Activated effector memory CD4-positive, alpha-beta T cell treated with Interleukin-2 at 50 U/mL for 16 hours (primary cell): ENCODE measurements at places on chromosomes 12 and 14.
A peak's percentile ranks its signal among the peaks of the same experiment; 100 is the strongest.

DNA sequence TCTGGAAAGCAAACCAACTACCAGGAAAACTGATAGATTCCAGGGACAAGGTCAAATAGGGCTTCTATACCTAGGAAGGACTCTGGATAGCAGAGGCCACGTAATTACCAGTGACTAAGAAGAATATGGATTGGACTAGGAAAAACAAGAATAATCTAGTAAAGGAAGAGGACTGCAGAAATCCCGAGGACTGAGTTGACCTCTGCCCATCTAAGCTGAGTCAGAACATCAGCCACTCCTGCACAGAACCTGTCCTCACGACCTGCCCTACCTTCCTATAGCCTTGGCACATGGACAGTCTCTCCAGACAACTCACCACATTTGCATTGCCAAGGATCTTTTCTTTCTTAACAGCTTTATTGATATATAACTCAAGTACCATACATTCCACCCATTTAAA is 2.3 kb downstream of the OR6J1 start:
- no peak for DNase-seq

DNA sequence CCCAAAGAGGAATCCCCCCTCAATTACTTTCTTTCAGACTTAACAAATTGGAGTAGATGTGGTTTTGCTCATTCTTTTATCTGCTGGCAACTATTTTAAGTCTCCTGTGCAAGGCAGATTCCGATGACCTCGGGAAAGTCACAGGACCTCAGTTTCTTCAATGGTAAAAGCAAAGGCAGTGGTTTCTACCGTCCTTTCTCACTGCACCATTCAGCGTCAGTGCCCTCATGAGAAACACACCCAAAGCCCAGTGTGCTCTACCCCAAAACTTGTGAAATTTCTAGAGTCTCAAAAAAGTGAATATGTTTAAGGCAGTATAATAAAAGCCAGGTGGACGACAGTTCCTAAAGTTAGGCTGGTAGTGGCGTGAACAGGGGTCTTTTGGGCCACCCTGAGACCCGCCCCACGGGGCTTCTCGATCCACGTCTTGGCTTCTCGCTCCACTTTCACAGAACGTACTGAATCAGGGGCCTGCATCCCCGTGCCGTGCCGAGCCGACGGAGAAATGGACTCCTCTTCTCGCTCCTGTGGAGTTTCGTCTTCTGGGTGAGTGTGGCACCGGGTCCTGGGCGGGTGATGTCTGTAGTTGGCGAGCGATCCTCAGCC is 1.3 kb upstream of the ARHGAP5 start:
- no peak for DNase-seq

DNA sequence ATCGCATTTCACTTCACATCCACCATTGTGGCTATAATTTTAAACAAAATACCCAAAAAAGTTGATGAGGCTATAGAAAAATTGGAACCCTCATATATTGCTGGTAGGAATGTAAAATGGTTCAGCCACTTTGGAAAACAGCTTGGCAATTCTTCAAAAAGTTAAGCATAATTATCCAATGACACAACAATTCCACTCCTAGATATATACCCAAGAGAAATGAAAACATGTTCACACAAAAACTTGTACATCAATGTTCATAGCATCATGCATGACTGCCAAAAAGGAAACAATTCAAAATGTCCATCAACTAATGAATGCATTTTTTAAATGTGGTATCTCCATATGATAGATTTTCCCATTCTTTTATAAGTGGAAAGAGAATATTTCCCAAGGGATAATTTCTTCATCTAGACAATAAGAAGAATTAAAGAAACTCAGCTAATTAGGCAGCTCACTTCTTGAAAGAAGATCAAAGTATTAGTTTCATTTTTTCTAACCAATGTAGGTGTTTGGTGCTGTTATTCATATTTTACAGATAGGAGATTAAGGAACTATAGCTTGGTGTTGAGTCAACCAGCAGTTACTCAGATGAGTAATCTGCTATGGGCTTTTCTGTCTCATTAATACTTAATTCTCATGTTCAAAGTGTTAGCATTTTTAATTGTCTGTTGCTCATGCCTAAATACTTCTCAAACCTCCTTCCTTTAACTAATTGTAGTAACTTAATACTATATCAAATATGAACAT is 32.8 kb downstream of the YEATS4 start:
- DNase-seq, result no peak

- DNase-seq, result no peak
Measured at GRCh38 chr12:53712059-53712643, 15.1 kb downstream of the CALCOCO1 start.

GRCh38 chr14:56903304-56903969 is 93.2 kb upstream of the OTX2 start:
- no peak for DNase-seq

DNA sequence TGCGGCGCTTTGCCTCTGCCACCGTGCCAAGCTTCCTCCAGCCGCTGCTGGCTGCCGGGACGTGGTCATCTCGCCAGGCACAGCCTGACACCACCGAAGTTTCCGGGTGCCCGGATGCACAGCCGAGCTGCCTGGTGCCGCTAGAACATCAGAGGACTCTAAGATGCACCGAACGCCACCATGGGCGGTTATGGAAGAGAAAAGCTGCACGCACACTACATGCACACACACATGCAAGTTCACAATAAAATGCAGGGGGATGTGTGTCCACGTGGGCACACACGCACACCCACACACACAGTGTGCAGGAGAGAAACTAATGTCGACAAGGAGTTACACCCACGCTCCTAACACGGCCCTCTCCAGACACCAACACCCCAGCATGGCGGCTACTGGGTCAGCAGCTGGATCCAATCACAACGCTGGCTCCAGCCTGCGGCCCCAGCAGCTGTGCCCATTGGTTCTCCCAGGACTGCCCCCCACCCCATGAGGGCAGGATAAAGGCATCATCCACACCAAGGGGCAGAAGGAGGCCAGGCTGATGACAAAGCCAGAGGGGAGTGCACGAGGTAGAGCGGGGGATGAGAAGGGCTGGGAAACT is 82.7 kb downstream of the BCL11B start:
- peak; percentile 55 for DNase-seq

GRCh38 chr12:78555802-78556201 is 308.8 kb upstream of the SYT1 start:
- no peak for DNase-seq

- no peak for DNase-seq
Measured at GRCh38 chr14:55313480-55313879, 42.3 kb downstream of the FBXO34 start.

DNA sequence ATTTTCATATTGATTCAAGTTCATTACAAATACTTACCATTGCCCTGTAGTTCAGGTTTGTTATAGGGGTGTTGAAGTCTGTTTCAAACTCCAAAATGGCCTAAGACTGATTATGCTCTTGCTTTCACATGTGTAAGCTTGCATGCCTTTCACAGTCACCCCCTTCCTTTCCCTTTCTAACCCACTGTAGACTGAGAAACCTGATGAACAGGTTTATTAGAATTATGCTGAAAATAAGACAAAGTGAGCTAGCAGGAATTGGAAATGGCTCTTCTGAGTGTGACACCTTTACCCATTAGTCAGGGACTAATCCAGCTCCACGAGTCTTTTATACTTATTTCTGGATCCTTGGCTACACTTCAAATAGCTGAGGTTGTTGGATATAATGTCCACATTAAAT is 38.9 kb downstream of the FBXO33 start:
- DNase-seq, result no peak

- no peak for DNase-seq
Measured at GRCh38 chr14:53896726-53897125, 59.9 kb downstream of the BMP4 start.

- DNase-seq, result no peak
Measured at GRCh38 chr14:58108717-58109116, 43.3 kb downstream of the ARMH4 start.

- no peak for DNase-seq
Measured at GRCh38 chr12:105954951-105955931, 183.5 kb downstream of the NUAK1 start.

- no peak for DNase-seq
Measured at GRCh38 chr12:130538343-130539095, 177.6 kb downstream of the RIMBP2 start.

DNA sequence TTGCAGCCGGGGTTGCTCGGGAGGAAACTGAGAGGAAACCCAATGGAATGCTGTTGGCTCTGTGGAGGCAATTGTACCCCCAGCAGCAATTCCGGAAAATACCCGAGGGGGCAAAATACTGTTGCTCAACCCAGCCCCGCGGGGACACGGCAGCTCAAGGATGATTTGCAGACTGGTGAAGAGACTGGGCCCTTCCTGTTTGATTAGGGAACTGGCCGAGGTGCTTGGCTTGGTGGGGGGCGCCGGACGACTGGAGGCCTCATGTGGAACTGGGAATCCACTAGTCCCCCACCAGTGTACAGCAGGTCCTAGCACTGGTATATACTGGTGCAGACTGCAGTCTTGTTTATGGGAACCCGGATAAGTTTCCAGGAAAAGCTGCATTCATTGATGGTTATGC is 10.3 kb upstream of the RNASE12 start:
- no peak for DNase-seq

- no peak for DNase-seq
Measured at GRCh38 chr12:72057330-72057914, 118.8 kb downstream of the TPH2 start.

DNA sequence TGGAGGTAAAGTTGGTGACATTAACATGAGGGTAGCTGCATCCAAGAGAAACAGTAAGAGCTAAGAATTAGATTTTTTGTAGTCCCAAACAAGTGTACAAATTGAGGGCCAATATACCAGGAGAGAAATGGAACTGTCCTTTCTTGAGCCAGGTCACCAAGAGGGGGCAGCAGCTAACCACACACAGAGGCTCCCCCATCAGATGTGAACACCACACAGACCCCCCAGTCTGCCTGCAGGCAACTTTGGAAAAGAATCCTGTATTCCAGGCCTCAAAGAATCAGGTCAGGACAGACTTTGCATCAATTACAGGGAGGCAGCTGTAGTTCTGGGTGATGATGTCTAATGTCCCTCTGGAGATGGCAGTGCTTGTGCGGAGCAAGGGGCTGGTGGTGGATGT is 77.9 kb downstream of the SPTB start:
- DNase-seq, result no peak

DNA sequence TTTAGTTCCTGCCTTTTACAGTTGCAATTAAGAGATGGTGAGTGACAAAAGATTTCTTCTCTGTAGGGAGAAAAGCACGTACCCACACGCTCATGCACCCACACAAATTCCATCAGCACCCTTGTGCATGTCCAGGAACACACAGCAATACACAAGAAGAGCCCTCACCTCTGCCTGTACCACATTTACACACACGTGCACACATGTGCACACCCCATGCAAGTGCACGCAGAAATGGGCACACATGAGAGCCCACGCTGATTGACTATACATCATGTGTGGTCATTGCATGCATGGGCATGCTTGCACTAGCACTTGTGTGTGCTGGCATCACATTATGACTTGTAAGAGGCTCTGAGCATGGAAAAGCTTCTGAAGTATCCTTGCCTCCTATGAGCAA is 70.5 kb downstream of the SERPINA3 start:
- DNase-seq, result no peak

DNA sequence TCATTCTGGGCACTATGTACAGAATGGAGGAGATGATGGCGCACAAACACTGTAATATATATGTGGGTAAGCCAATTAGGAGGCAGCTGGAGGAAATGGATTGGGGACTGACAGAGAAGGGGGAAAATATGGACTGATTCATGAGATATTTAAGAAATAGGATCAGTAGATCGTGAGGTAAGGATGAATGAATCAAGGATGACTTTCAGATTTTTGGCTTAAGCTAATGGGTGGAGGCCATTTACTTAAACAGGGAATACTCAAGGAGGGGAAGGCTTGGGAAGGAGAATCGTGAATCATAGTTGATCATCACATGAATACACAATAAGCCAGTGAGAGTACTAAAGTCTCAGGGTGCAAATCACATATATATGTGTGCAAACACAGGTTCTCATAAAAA is 11.2 kb upstream of the GNPNAT1 start:
- no peak for DNase-seq

DNA sequence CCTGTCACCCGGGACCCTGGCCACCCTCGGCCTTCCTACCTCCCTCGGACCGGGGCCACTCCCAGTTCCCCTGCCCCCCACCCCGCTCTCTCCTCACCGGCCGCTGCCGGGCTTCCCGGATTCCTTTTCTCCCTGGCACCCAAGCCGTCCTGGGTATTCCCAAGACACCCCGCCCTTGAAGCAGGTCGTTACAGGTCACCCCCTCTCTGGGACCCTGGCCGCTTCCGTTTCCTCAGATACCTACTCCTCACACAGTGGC is 493 bp downstream of the NUMB start:
- no peak for DNase-seq

DNA sequence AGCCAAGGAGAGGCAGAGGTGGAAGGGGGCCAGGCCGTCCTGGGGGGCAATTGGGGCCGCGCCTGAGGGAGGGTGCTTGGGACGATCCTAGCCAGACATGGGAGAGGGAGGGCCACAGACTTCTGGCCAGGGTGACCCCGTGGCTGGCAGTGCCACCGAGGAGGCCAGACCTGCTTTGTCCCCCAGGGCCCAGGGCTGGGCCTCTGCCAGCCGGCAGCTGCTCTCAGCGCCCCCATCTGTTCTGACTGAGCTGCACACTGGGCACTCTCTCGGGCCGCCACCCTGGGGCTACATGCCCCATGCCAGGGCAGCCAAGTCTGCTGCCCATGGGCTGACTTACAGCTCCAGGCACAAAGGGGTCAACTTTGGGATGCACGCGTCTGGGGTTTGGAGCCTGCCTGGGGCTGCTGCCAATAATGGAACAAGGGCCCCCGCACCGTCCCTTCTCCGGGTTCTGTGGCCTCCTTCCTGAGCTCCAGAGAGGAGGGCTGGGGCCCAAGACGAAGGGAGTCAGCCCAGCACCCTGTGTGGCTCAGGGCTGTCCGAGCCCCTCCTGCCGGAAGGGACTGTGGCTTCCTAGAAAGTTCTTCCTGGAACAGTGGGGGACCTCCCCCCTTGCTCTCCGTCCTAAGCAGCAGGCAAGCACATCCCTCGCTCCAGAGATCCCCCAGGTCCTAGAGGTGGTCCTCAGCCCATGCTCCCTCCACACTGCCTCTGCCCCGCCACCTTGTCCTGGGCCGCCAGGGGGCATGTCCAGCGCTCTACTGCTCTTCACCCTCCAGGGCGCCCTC is 1.1 kb downstream of the ADSS1 start:
- DNase-seq, result no peak
